ENCODE measurements at places on chromosomes 4 and X.

GRCh38 chr4:3770323-3771163 is 4.4 kb downstream of the ADRA2C start:
- DNase-seq: no peak

DNA sequence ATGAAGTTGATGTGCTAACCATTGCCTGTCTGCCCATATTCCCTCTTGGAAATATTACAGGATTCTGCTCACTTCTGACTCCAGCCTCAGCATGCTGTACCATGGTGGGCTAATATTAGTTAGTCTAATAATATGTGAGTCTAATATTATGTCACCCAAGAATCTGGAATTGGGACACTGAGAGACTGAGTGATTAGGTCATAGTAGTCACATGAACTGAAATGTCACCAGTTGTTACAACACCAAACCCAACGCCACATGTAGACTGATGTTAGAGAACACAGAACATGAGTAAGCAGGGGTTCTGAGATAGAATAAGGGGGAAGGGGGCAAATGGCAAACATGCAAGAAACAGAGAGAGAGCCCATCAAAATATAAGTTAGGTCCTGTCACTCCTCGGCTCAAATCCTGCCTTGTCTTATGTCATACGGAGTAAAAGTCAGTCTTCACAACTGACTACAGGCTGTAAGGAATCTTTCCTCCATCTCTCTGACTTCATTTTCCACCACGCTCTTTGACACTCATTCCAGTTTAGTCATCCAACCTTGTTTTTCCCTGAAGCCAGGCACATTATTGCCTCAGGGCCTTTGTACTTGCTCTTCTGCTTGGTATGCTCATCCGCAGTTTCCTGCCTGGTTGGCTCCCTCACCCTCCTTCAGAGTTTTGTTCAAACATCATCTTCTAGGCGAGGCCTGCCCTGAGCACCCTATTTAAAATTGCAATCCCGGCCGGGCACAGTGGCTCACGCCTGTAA is 9.6 kb upstream of the SLAIN2 start:
- DNase-seq: peak; percentile 94

DNA sequence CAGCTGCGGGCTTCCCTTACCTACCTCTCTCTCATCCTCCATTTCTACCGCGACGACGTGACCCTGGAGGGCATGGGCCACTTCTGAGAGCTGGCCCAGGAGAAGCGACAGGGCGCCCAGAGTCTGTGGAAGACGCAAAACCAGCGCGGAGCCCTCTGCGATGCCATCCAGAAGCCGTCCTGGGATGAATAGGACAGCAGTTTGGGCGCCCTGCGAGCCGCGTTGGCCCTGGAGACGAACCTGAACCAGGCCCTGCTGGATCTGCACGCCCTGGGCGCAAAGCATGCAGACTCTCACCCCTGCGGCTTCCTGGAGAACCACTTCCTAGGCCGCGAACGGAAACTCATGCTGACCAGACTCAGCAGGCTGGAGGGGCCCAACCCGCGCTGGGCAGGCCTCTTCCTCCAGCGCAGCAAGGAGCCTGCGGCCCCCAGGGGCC is 52.7 kb upstream of the TMPRSS11F start:
- no peak for DNase-seq

- no peak for DNase-seq
Measured at GRCh38 chr4:25107827-25108516, 52.3 kb downstream of the SEPSECS start.

DNA sequence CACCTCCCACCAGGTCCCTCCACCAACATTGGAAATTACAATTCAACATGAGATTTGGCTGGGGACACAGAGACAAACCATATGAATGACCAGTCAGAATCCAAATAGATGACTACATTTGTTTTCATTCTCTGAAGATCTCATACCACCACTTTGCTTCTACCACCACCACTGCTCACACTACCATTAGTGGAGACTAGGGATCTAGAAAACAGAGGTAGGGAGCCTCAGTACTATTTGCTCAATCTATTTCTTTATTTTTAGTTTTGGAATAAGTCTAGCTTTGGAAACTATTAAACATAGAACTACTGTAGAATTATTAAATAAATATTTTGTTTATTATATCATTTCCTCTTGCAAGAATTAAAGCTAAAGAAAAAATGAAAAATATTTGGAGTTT is 727.9 kb downstream of the CCSER1 start:
- no peak for DNase-seq

GRCh38 chr4:57736781-57737180 is 626.6 kb upstream of the IGFBP7 start:
- DNase-seq: no peak

DNA sequence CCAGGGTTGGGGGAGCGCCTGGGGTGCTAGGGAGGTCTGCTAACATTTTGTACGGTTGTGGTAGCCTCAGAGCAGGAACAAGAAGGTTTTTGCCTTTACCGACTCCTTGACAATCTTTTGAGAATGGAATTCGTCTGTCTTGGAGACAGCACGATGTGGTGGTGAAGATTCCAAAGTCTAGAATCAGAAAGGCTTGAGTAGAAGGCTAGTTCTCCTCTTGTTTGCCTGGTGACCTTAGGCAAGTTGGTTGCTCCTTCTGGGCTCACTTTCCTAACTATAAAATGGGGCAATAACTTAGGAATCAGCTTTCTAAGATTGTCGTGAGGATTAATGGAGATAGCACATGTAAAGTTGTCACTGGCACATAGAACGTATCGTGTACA is 741 bp downstream of the FAM47E start:
- no peak for DNase-seq

DNA sequence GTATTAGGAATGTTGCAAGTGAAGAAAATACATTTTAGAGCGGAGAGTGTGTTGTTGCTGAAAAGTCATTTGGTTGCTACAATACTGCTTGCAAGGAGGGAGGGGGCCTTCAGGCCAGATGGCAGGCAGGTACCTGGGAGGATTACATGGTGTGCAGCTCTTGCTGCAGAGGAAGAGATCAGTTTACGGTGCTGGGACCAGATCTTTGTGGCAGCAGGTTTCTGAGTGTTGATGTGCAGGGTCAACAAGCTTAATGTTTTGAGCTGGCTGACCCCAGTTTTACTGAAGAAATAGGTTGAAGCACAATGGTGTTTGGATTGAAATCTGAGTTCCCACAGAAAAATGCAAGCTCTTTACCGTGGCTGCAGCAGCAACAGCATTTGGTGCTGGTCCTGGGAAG is 96.4 kb upstream of the DDIT4L start:
- DNase-seq: no peak

- peak; percentile 19 for DNase-seq
Measured at GRCh38 chrX:57573754-57574153, 18.1 kb upstream of the ZXDB start.

DNA sequence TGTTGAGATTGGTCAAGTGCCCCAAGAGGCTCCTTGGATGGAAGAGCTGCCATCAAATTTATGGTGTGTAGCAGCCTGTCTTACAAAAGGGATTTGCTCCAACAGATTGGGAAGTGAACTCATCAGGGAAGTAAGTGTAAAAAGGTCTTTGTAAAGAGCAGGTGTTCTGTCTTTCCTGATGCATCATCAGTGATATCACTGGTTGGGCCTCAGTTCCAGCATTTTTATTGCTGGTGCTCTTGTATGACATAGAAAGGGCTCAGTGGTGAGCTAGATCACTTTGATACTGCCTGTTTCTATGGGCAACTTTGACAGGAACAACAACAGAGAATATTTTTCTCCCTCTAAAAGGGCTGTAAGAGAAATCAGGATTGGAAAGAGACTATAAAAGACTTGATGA is 8.7 kb upstream of the GABRE start:
- no peak for DNase-seq

GRCh38 chr4:139869810-139870209 is 204.2 kb downstream of the MGST2 start:
- DNase-seq: no peak

Data from inflammatory macrophage (primary cell).